Activated CD4-positive, alpha-beta T cell treated with anti-CD3 and anti-CD28 coated beads for 4 hours (primary cell): ENCODE measurements at places on chromosomes 5 and 9.

DNA sequence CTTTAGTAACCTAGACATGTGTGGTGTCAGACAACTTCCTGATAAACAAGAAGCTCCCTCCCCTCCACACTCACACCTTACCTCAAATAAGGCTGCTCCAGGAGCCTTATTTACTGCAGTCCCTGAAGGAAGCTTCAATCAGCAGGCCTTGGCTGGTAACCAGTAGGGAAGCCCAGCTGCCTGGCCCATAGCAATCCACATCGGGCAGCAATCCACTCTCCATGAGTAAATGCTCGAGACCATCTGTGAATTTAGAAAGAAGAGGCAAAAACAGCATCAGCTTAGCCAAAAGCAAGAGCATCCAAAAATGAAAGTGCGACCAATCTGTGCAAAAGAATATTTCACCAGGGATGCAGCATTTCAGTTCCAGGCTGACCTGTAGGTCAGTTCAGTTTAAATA lies 213.3 kb upstream of the TUSC1 start:
- DNase-seq: no peak

GRCh38 chr9:126927419-126927818 lies 12.8 kb downstream of the RALGPS1 start:
- no peak for DNase-seq

DNA sequence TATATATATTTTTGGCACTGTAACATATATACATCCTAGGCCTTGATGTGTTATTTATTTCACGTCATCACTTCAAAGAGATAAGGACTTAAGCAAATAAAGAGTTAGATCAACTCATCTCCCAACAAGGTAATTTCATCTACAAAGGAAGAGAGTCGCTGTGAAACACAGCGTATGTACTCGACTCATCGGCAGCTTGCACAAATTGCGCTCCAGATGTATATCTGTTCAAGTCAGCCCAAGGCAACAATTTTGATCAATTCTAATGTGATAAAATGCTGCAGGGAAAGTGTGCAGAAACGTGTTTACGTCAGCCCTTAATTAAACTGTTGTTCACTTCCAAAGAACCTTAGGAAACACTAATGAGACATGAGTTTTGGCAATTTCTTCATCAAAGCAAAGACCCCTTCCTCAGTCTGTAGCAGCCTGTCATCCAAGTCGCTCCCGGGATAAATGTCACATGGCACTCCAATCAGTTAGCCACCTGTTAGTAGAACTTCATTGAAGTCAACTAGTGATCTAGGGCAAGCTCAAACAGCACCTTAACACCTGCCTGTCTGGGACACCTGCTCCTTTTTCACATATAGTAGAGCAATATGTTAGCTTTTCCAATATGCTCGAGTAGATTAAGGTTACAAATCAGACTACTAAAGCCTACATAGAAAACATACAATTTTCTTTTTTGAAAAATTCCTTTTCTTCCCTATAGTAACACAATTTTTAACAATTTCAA lies 182.4 kb downstream of the NFIB start:
- DNase-seq: no peak

GRCh38 chr5:10538103-10538788 lies 25.6 kb upstream of the ANKRD33B start:
- DNase-seq: no peak

GRCh38 chr5:124459984-124460383 lies 286.5 kb downstream of the ZNF608 start:
- DNase-seq: no peak

DNA sequence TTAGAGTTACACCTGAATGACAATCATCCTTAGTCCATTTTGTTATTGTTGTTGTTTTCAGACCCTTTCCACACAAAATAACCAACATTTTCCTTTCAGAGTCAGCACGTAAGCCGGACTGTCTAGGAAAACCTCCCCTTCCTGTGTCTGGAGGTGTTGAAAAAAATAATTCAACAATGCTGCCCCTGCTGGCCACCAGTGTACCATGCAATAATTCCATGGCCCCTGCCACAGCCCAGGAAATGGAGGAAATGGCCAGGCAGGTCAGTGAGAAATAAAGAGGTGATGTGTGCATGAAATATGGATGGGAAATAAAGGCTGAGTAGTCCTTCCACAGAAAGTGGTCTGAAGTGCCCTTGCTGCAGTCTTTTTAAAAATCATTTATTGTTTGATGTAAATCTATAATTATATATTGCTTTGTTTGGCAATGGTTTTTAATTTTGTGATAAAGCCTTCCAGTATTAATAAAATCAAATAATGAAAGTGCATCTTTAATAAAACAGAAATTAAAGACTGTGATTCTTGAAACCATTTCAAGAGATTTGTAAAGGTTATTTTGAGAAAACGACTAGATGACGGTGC lies 152.8 kb upstream of the PAPPA start:
- no peak for DNase-seq

DNA sequence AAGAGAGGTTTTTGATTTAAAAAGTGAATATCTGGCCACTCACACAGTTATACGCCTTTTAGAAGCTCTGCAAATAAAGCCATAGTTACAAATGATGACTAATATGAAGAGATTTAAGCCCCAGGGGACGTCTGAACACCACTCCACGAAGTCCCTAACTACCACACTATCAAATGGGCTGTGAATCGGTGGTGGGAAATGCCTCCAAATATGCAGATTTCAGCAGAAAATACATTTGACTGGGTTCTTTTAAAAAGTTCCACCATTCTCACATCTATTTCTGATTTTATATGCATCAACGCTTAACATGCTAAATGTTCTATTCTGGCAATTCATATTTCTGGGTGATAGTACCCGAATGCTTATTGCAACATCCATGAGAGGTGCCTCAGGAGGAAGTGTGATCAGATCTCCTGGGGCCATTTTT lies 22.5 kb downstream of the TICAM2 start:
- DNase-seq: no peak

DNA sequence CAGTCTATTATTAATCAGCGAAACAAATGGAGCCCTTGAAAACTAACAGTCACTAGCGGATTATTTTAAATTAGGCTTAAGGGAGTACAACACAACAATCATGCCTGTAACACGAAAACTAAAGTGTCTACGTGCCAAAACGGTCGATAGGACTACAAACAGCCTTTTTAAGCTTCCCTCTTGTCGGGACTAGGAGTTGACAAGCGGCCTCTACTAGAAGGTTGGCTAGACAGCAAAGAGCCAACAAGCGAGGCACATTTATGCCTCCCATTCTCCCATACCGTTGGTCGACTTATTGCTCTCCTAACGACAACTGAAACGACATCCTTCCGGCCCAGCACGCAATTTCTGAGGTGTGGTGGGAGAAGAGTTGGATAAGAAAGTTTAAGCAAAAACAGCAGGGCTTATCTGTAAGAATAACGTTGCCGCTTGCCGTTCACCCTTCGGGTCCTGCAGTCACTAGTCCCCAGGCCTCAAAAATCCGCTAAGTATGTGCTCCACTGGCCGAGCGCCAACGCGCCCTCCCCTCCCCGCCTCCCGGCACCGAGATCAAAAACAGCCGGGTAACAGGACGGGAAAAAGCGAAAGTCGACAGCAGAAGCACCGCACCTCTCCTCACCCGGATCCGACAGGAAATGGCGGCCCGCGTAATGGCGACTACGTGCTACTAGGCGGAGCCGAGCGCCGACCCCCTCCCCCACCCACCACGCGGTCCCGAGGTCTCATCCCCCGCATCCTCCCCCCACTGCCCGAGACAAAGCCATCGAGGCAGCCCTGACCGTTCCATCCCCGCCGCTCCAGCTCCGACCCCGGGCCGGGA lies 813 bp downstream of the HNRNPK start:
- peak; percentile 93 for DNase-seq

GRCh38 chr5:38724301-38725030 lies 121.3 kb upstream of the OSMR start:
- DNase-seq: no peak

DNA sequence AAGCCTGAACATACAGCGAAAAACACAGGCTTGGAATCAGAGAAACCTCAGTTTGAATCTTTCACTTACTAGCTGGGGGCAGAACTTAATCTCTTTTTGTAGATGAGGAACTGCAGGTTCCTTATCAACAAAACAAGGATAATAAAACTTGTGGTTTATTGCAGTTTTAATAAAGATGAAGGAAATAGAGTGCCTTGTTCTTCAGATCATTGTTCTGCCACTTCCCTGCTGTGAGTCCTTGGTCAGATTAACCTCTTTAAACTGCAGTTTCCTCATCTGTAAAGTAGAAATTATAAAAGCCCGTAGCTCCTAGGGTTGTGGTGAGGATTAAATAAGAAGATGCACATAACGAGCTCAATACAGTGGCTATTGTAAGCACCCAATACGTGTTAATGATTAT lies 57.4 kb downstream of the FEM1C start:
- DNase-seq: no peak

- no peak for DNase-seq
Measured at GRCh38 chr5:2749514-2750025, 1.9 kb downstream of the IRX2 start.

DNA sequence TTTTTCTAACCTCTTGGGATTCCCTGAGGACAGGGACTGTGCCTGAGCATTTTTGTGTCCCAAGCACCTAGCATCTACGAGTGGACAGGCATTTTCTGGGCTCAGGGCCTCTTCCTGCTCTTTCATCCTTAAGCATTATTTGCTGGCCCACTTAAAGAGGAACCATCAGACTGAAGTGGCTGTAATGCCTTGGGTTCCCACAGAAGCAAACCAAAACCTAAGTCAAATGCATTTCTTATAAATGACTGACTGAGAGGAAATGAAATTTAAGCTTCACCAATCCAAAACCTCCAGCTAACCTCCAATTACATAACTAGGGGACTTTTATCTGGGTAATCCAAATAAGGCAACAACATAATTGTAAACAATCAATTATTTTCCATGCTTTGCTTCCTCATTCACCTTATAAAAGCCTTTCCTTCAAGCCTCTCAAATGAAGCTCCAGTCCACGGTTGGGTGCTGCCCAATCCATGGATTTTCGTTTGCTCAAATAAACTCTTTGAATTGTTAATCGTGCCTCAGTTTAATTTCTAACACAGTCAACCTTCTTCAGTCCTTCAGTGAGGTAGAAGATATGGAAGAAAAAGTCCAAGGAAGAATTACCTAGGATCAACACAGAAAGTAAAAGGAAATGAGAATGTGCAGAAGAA lies 25.3 kb upstream of the SLC31A2 start:
- DNase-seq: no peak
